ENCODE measurements at places on chromosomes 5 and 9.

DNA sequence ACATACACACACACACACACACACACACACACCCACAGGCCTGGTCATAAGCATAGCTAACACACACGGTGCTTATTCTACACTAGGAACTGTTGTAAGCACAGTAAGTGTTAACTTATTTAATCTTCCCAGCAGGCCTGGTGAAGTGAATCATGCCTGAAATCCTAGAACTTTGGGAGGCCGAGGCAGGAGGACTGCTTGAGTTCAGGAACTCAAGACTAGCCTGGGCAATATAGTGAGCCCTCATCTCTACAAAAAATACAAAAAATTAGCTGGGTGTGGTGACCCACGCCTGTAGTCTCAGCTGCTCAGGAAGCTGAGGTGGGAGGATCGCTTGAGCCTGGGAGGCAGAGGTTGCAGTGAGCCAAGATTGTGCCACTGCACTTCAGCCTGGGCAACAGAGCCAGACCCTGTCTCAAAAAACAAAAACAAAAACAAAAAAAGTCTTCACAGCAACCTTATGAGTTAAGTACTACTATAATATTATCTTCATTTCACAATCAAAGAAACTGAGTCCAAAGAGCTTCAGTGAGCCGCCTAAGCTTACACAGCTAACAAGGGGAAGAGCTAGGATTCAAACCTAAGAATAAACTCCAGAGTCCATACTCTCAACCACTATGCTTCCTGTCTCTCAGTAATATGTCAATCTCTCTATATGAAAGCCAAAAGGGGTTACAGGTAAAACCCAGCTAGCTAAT is 2.3 kb downstream of the MEGF9 start:
- peak; percentile 5 for DNase-seq

DNA sequence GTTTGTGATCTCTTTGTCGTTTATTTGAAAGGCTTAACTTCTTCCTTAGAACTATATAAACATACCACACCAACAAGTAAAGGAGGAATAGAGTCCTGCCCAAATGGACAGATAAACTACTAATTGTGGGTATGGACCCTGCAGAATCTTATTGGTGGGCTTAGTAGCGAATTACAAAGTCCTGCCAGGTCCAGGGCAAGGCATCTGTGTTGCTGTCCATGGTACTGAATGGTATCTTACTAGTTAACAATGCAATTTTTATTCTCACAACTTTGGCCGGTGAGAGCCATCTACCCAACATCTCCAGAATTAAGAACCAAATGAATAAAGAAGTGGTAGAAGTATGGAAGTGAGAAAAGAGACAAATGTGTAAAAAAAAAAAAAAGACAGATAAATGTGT is 1782.4 kb upstream of the WWC1 start:
- DNase-seq: no peak

DNA sequence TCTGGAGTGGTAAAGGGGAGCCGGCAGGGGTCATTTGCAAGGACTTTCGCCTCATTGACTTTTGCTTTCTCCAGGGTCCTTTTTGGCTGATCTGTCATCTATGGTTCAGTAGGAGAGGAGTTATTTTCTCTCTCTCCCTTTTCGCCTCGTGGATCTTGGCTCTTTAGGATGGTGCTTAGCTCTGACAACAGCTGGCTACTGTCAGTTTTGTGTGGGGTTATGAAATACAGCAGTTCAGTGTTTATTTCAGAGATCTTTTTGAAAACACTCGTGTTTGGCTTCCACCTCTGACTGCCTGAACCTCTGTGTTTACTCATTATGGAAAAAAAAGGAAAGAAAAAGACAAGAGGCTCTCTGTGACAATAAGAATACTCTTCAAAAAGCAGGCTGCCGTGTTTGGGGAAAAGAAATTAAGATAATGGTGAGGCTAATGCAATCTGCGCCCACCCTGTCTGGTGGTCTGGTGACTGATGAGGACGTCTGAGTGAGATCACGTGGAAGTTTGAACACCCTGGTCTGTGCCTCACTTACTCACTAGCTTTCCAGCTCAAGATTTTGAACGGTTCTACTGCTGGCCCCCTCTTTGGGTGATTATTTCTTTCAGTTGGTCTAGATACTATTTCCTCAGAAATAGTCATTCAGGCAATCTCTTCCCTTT is 567.7 kb downstream of the CAAP1 start:
- DNase-seq: no peak

- DNase-seq: no peak
Measured at GRCh38 chr9:89277454-89277853, 33.5 kb upstream of the CKS2 start.

- no peak for DNase-seq
Measured at GRCh38 chr9:94980947-94981722, 254.6 kb downstream of the AOPEP start.

DNA sequence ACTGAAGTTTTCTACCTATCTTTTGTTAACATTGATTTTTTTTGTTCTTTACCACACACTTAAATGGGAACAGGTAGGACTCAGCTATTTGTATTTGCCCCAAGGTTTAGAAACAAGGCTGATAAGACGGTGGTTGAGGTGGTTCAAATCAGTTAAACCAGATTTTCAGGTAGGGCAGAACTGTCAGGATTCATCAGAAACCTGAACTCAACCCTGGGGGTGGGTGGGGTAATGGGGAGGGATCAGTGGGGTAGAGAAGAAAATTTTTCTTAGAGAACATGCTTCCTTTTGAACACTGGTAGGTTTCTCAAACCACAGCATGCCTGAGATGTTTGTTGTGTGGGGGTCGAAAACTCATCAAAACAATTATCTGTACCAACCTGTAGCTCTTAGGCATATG is 113.0 kb downstream of the BASP1 start:
- no peak for DNase-seq

- no peak for DNase-seq
Measured at GRCh38 chr5:137096149-137097103, 402.7 kb downstream of the SPOCK1 start.

GRCh38 chr9:77663754-77664153 is 15.6 kb upstream of the GNA14 start:
- no peak for DNase-seq

DNA sequence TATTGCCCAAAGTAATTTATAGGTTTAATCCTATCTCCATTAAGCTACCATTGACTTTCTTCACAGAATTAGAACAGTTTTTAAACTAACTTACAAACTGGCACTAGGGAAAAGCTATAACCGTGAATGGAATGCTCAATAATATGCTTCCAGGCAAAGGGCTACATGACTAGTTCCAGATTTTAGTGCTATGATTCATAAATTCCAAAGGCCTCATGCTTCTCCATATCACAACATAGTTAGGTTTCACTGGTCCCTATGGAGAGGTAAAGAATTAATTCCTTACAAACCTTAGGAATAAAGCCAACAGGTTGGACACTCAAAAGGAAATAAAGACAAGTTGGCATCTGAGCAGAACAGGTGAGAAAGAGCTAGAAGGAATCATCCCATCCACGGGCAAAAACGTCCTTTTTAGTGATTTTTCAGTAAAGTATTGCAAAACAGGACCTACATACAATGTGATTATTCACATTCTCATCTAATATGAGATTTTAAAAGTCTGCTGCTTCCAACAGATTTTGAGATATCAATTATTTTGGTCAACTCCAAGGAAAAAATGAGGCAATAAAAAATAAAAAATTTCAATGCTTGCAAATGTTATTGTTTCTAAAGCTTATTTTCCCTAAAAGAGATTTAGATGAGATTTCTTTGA is 97.0 kb upstream of the TARS1 start:
- no peak for DNase-seq

GRCh38 chr5:177471610-177472356 is 1.7 kb downstream of the DBN1 start:
- no peak for DNase-seq

GRCh38 chr9:71944754-71945375 is 33.4 kb downstream of the C9orf85 start:
- DNase-seq: no peak

- no peak for DNase-seq
Measured at GRCh38 chr9:38431116-38431515, 6.9 kb upstream of the IGFBPL1 start.

DNA sequence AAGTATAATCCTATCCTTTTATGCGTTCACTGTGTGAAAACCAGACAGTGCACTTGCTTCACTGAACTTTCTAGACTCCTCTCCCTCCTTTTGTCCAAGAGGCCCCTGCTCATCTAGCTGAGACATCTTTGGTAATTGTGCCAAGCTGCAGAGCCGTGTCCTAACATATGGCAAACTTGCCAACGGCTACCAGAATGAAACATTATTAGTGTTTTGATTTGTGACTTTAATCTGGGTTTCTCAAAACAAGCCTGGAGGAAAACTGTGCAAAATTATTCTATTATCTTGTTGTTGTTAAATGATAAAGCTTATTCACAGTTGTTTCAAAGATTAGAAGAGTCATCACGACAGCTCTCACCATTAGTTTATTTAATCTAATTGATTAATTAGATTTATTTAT is 79.0 kb upstream of the RETREG1 start:
- DNase-seq: no peak

GRCh38 chr9:127644146-127644827 is 32.2 kb downstream of the STXBP1 start:
- no peak for DNase-seq

- DNase-seq: no peak
Measured at GRCh38 chr5:440401-441201, 2.4 kb upstream of the EXOC3 start.
